ENCODE measurements at places on chromosomes 16 and 17.

DNA sequence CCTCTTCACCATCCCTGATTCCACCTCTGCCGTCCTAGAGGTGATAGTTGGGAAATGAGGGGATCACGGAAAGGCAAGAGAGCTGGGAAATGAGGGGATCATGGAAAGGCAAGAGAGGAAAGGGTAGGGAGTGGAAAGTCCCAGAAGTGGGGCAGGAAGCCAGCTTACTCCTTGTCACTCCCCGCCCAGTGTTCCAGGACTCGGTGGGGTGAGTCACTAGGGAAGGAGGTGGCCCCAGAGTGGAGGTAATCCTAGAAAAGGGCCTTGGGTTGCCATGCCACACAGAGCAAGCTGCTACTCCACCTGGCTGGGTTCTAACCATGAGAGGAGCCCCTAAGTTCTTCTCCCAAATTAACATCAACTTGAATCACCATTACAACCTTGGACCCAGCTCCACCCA lies 14.8 kb downstream of the ALOXE3 start:
- DNase-seq = no peak

- DNase-seq = no peak
Observed at GRCh38 chr16:77782694-77783093, 5.7 kb upstream of the VAT1L start.

GRCh38 chr17:6304894-6305612 lies 129.9 kb downstream of the AIPL1 start:
- DNase-seq = no peak

GRCh38 chr16:56108056-56108471 lies 83.2 kb upstream of the GNAO1 start:
- no peak for DNase-seq

DNA sequence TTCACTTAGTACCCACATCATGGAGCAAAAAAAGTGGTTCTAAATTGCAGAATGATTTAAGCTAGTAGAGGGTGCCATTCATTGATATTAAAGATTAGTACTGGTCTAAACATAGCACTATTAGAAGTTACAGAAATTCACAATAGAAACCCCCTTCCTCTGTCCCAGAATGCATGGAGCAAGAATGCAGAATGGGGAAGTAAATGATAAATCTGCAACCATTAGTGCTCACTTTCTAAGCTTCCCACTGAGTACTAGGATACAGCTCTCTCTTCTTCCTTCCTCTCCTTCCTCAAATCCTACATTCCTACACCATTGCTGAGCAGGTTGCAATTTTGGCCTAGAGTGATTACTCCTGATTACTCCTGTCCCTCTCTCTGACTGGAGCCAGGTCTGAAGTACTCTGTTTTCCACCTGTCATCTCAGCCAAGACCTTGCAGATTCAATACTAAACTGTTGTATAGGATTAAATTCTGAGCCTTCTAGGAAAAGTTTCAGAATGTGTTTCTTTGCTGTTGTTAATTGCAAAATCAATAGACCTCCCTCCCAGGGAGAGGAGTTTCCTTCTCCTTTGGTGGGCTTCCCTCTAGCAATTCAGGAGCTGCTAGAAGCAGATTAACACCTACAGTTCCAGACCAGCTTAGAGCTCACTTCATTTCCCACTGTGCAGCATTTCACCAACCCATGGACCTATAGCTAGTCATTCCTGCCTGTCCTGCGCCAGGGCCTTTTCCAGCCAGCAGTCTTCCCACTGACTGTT lies 165.5 kb upstream of the TBX2 start:
- no peak for DNase-seq

- DNase-seq = no peak
Observed at GRCh38 chr17:55644346-55644745, 78.3 kb downstream of the TMEM100 start.

- no peak for DNase-seq
Observed at GRCh38 chr16:50273888-50274325, 7.6 kb downstream of the ADCY7 start.

GRCh38 chr17:36614933-36615332 lies 13.6 kb downstream of the MRM1 start:
- no peak for DNase-seq

DNA sequence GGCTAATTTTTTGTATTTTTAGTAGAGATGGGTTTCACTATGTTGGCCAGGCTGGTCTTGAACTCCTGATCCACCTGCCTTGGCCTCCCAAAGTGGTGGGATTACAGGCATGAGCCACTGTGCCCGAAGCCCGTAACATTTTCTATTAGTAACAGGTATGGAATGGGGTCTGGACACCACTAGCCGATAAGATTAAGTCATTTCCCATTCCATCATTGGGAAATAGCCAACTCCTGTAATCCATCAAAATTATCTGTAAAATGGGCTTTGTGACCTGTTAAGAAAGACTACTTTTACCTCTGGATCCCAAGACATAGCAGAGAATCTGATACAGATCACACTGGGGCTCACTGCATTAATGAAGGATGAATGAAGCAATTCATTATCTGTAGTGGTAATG lies 3.9 kb upstream of the LUC7L3 start:
- no peak for DNase-seq

- DNase-seq = no peak
Observed at GRCh38 chr17:48523010-48523409, 7.8 kb downstream of the HOXB1 start.

GRCh38 chr17:42198897-42199296 lies 4.6 kb upstream of the GHDC start:
- DNase-seq = no peak

DNA sequence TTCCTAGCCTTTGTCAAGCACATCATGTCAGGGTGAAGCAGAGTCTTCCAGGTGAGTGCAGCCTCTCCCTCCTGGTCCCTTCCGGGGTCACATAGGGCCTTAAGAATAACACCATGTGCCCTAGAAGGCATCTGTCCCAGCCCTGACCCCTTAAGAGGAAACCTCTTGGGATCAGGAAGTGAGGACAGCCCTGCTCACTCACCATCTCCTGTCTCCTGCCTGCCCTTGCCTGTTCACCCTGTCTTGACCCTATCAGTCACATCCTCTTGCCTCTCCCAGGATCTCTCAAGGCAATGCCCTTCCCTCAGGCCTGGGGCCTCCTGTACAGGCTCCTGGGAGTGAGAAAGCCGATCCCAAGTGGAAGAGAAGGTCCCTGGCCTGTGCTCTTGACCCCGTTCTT lies 13.9 kb downstream of the MYL4 start:
- no peak for DNase-seq

DNA sequence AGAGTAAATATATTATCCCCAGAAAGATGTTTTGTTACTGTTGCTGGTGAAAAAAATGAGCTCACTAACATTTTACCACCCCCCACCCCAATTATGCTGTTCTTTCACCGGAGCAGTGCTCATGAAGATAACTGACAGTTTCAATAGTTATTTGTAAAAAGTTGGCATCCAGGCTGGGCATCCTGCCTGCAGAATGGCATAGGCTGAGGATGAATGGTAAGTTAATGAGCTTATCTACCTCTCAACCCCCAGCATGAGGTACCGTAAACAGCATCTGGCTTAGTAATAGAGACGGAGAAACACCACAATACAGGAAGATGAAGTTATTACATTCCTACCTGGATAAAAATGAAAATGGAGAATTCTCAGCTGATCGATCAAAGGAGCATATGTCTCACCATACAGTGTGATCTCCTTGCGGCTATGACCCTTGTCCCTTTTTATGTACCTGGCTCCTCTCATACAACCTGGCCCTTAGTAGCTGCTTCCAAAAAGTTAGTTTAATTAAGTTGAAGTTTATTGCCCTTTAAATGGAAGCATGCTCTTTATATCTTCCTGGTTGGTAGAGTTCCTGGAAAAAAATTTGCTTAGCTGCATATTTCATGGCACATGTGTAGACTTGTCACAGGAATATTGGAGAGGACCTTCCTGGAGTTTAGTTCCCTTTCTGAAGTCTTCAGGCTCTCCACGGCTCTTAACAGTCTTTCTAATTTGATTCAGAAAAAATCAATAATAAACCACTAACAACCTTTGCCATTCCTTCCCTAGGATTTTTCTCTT lies 61.2 kb upstream of the MPHOSPH6 start:
- DNase-seq = no peak

DNA sequence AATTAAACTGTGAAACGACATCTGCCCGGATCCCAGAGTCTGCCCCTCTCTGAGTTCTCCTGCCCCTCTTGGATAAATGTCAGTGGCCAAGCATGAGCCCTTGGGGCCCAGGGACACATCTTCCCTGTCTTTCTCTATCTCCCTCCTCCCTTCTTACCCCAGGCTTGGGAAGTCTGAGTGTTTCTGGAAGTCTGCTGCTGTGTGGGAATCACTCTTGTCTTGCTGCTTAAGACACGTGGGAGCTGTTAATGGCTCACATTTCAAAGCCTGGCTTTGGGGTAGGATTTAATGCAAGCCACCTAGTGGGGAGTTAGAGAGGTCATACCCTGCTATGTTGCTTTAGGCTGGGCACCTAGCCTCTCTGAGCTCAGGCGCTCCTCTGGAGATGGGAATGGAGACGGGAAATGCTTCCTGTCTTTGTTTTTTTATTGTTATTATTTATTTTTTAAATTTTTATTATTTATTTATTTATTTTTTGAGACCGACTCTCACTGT lies 218.5 kb upstream of the CIBAR2 start:
- no peak for DNase-seq
